SHP77 treated with DMSO at 0.1 percent for 48 hours (cell line): ENCODE measurements at places on chromosomes 3 and 15.

- no peak for DNase-seq
Observed at GRCh38 chr3:58973796-58974195, 76.0 kb downstream of the CFAP20DC start.

DNA sequence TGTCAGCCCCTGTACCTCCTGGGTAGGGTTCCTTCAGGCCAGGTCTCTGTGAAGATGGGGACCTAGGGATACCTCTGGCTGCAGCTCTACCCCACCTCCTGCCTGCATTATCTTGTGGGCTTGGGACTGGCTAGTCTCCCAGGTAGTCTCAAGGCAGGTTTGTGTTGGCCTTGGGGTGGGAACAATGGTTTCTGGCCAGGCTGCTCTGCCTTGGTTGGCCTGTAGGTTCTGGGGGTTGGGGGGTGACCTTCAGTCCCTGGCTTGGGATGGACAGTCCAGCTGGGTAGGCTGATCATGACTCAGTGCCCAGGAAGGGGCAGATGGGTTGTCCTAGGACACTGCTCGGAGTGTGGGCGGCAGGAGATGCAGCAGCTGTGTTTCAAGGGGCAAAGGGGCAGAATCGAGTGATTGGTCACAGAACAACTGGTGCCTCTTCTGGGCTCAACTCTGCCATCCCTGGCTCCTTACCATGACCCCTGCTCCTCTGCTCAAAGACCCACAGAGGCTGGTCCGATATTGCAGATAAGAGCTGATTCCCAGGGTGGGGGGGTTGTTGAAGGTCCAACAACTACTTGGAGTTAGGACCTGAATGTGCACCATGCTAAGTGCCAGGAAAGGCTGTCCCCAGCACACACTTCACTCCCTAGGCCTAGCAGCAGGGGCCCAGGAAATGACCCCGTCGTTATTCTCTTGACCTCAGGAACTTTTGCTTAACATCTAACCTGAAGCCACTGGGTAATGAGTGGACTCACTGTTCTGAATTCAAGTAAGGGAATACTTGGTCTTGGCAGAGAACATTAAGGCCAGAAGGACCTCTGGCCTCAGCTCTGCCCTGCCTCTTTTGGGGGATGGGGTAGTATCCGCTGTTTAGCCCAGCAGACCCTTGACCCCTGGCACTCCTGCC, 18.1 kb upstream of the BSN start:
- no peak for DNase-seq

DNA sequence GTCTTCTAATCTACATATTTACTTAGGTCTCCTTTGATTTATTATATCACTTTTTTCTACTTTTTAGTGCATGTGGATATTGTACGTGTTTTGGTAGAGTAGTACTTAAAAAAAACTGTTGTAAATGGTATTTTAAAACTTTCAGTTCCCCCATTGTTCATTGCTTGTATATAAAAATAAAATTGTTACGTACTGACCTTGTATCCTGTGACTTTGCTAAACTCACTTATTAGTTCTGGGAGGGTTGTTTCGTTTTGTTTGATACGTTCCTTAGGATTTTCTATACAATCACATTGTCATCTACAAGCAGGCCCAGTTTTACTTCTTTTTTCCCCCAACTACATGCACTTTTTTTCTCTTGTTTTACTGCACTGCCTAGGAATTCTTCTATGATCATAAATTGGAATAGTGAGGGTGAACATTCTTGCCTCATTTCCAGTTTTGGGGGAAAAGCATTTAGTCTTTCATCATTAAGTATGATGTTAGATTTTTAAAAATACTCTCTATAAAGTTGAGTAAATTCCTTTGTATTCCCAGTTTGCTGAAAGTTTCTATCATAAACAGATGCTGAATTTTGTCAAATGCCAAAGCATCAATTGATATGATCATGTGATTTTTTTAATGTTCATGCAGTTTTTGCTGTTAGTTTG, 33.5 kb upstream of the ACKR4 start:
- DNase-seq = no peak

GRCh38 chr3:11820531-11821041, 26.1 kb downstream of the TAMM41 start:
- DNase-seq = no peak

GRCh38 chr3:28590860-28591259, 242.2 kb upstream of the AZI2 start:
- no peak for DNase-seq

GRCh38 chr3:87390353-87390752, 114.0 kb upstream of the POU1F1 start:
- no peak for DNase-seq

DNA sequence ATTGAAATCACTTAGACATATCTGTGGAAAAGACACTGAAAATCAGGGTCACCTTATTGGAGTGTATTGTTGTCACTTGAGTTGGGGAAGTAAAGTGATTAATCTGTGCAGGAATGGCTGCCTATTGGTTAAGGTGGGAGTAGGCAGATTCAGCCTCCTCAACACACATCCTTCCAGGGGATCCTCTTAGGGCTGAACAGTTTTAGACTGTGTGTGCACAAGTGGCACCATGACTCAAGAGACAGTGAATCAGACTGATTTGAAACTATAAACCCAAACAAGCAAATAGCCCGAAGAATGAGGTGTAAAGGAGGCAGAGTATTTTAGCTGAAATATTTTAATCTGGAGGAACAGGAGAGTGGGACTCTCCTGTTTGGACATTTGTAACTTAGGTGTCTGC, 4.9 kb downstream of the ABHD17C start:
- DNase-seq = no peak

DNA sequence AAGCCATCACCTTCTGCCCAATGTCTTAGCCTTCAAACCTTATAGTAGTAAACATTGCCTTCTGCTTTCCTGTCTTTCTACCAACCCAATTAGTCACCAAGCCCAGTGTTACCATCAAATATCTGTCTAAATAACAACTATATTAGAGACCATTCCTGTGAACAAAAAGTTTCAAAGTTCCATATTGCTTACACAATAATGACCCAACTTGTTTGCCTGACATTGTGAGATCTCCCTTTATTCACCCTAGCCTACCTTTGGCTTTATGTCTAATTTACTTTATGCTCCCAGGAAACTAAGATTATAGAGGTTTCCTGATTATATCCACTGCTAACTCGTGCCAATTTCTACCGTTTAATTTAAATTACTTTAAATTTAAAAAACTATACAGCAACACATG, 26.0 kb upstream of the KCNAB1 start:
- DNase-seq = no peak

DNA sequence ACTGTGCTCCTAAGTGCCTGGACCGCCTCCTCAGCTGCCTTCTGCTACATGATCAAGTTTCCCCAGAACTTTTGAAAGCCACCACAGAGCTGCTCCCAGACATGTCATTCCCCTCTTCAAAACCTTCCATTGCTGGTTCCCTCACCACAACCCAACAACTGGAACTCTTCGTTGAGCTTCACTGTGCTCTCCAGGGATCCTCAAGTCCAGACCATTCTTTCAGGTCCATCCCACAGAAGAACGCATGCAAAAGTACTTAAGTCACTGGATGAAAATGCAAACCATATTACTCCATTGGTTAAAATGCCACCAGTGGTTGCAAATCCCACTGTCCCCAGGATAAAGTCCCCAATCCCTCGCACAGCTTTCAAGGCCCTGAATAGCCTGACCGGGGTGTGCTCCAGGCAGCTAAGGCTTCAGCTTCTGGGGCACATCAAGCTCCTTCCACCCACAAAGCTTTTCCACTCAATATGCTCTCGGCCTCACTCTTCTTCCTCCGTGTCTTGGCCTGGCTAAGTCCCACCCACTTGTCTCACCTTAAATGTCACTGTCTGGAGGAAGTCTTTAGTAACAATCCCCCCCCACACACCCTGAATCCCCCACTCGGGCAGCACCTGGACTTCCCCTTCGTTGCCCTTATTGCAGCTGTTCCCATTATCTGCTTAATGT, 84.8 kb downstream of the XXYLT1 start:
- no peak for DNase-seq

DNA sequence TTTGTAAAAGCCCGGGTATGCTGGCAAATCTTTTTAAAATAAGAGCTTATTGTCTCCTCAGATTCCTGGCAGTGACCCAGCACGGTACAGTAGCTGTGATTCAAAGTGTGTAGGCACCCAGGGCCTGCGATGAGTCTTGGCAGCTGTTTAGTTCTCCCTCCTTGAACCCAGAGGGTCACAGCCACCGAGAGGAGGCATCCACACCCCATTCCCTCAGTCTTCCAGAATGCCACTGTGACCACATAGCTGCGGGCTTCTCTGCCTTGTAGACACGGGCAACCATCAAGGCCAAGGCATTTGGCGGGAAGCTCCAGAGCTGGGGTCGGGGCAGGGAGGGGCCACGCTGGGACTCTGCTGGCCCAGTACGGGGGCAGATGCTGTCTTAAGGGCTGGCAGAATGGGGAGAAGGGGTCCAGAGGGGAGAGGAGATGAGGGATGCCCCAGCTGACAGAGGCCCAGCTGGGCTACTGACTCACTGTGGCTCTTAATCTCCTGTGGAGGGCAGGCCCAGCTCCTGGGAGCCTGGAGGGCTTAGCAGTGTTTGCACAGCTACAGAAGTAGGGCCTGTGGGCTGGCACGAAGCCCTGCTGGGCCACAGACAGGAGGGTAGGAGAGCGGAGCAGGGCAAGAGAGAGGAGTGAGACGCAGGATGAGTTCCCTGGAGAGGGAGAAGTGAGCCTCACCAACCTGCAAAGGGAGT, 68.8 kb upstream of the DLG1 start:
- no peak for DNase-seq

- no peak for DNase-seq
Observed at GRCh38 chr15:47399100-47399499, 318.2 kb upstream of the SEMA6D start.

DNA sequence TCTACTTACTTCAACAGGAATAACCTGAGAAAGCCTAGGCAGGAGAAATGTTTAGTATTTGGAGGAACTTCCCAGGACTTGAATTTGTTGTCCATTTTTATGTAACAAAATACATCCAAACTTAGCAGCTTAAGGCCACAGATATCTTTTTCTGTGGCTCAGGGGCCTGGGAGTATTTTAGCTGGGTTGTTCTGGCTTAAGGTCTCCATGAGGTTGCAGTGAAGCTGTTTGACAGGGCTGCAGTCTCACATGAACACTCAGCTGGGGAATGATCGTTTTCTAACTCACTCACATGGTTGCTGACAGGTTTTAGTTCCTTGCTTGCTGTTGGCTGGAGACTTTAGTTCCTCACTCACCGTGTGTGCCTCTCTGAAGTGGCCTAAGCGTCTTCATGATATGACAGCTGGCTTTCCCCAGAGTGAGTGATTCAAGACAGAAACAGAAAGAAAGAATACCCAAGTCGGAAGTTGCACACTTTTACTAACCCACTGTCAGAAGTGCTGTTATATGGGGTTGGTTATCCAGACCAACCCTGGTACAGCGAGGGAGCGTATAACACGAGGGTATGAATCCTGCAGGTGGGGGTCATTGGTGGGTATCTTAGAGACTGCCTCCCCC, 229.7 kb upstream of the TBL1XR1 start:
- DNase-seq = no peak

GRCh38 chr15:77782691-77783090, 150.0 kb upstream of the LINGO1 start:
- DNase-seq = no peak

DNA sequence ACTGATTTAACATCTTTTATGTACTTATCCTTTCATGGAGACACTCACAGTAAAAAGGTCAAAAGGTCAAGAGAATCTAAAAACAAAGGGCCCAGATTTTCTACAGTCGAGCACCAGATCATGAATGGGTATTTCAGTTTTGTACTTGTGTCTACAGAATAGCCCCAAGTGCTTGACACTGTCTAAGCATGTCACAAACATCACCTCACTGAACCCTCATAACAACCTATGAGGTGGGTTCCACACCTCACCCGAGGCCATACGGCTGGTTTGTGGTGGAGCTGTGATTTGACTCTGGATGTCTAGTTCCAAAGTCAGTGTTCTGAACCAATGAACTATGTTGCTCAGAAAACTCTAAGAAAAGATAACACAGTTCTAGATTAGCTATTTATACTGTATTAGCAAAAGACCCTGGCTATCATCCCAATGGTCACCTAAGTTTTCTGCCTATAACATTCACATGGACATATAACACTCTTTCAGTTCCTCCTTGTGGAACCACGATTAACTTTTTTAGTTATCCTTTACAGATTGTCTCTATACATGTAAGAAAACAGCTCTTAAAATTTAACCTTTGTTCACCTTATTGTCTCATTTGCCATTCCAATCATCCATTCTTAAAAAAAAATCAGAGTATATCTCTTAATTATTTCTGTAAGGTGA, 25.5 kb downstream of the TM6SF1 start:
- no peak for DNase-seq

GRCh38 chr3:140767566-140767965, 89.7 kb downstream of the TRIM42 start:
- DNase-seq = no peak

- no peak for DNase-seq
Observed at GRCh38 chr3:35737934-35738706, 98.8 kb downstream of the ARPP21 start.

- no peak for DNase-seq
Observed at GRCh38 chr3:191813245-191813644, 352.3 kb downstream of the PYDC2 start.

- DNase-seq = no peak
Observed at GRCh38 chr15:70562906-70563305, 200.5 kb downstream of the UACA start.

DNA sequence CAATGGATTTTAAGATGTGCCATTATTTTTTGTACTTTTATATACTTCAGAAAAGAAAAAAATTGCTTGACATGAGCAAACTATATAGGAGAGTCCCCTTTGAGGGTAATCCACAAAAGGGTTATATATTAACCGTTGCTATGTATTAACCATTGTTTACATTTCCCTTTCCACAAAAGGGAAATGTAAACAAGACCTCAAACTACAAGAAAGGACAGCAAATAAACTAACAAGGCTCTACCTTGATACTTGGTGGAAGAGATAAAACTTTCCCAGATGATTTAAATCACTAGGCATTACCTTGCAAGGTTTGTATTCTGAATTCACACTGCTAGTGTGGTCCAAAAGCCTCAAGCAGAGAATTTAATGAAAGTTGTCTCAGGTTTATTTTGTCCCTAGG, 616.3 kb upstream of the BCHE start:
- no peak for DNase-seq

DNA sequence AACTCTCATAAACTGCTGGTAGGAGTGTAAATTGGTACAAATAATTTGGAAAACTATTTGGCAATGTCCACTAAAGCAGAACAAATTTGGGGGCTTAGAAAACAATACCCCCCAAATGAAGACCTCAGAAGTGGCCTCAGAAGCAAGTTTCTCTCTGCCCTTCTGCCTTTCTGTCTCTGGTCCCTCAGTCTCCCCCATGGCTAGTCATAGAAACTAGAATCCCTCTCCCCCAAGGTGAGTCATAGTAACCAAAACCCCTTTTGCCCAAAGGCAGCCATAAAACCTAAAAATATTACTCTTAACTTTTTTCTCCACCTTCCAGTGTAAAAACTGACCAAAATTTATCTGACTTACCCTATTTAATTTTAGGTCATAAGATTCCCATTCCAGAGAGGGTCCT, 350.7 kb upstream of the LRRC3B start:
- no peak for DNase-seq

GRCh38 chr3:113070072-113070640, 79.4 kb downstream of the GTPBP8 start:
- no peak for DNase-seq
